ENCODE measurements at places on chromosomes 3 and 15. TPM values are rescaled to one million over a fixed set of nuclear protein-coding genes. Genes with fewer than 3 reads are reported as not detected.

Gene KBTBD12
- total RNA-seq: 0.73 TPM

Gene TTC21A
- 5.9 TPM for total RNA-seq

Gene MYLK
- total RNA-seq: 87.2 TPM

Gene SOX14
- total RNA-seq: not detected
